Stimulated activated CD4-positive, alpha-beta T cell treated with anti-CD3 and anti-CD28 coated beads, TNF-alpha, amount 100 ng/mL, for 1 hour (primary cell): ENCODE measurements at places on chromosomes 2 and 18.

- no peak for DNase-seq
Observed at GRCh38 chr18:78889250-78889649, 90.4 kb upstream of the SALL3 start.

GRCh38 chr2:65789923-65790675 lies 357.7 kb upstream of the SPRED2 start:
- DNase-seq: no peak

DNA sequence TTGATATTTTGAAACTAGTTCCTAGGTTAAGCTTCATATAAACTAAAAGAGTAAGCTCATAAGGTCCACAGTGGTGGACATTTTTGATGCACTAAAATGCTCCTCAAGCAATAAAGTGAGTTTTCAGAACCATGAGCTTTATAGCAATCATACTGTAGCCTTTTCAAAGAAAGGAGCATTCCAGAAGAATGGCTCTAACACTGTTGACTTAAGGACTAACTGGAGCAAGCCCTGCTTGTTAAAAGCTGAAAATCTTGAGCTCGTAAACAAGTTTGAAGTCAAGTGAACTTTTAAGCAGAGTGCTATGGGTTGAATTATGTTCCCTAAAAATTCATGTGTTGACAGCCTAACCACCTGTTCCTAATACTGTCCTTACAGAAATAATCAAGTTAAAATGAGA lies 38.0 kb downstream of the KYNU start:
- no peak for DNase-seq

DNA sequence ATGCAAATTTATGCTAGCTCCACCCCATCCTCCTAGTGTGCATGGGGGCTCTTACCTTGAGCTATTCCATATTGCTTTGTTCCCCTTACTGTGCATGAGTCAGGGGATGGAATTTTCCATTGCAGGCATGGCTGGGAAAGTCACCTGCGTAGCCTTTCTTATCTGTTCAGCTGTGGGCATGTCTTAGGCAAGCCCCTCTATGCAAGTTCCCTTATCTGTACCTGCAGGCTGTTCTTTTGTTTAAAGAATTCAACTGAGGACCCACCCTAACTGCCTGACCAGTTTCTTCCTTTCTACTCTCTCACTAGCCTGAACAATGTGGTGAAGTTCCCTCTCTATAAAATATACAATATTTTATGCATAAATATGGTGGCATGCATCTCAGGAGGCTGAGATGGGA lies 54.2 kb upstream of the CDCA7 start:
- no peak for DNase-seq

GRCh38 chr2:221212105-221212504 lies 360.0 kb downstream of the EPHA4 start:
- no peak for DNase-seq

GRCh38 chr2:223846515-223846914 lies 9.1 kb upstream of the AP1S3 start:
- DNase-seq: no peak

DNA sequence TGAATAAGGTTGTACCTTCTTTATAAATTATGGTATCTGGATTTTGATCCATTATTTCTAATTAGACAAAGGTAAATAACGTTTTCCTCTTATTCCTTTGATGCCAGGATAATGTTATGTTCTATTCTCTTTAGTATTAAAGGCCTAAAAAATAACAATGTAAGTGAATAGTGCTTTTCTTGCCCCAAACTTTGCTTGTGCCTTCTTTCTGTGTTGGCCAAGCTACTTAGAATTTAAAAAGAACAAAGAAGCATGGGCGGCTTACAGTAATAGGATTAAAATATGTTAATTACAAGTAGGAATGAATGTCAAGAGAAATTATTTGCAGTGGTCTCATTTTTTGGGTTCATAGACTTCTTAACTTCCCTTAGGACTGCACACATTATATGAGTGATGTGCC lies 105.0 kb upstream of the FSIP2 start:
- no peak for DNase-seq

DNA sequence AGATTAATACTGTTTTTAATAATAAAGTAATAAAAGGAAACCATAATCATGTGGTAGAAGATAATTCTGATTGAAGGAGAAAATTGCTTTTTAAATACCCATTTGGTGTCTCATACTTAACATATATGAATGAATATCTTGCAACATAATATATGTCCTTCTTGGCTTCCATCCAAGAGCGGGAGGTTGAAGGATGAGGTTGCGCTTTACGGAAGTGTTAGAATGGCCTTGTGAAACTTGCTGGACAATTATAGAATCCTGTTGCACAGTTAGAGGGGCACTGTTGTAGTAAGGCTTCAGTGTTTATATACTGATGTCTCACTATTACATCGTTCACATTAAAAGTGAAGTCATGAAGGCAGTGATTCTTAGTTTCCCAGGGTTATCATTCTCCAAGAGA lies 9.4 kb downstream of the INSIG2 start:
- DNase-seq: no peak

DNA sequence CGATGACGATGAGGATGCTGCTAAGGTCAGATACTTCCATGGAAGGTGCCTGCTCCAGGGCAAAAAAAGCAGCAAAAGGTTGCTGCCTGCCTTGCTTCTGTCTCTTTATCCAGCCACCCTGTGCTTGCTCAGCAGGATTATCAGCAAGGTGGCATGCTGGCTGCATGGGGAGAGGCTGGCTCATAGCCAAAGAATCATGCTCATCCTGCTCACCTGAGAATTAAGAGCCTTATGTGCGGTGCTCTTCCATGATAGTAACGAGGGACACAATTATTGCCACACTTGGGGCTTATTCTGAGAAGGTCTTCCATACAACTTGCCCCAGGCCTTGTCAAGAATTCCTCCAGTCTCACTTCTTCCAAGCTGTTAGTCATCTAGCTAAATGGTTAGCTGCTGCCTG lies 60.4 kb upstream of the SEC11C start:
- DNase-seq: no peak

DNA sequence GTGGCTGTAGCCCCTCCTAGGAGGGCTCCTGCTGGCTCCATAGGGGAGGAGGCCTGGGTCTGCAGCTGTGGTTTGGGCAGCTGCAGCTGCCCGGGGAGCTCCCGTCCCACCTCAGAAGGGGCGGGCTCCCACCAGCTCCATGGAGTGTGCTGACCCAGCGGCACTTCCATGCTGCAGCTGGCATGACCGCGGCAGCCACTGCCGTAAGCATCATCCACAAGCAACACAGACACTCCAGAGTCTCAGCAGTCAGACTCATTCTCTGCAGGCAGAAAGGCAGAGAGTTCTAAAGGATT lies 660.1 kb upstream of the RAB6C start:
- no peak for DNase-seq

DNA sequence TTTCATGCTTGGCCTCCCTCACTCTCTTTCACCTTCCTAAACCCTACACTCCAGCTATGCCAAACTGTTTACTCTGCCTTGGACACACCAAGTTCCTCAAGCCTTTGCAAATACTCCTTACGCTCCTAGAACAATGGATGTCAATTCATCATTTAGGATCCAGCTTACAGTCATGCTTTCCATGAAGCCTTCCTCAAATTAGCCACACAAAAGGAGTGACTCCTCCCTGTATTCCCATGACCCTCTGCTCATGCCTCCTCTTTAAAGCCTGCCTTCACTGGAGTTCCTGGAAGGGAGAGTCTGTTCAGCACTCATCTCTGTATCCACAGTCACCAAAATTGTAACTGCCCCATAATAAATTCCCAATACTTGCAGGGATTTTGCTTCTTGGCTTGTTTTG lies 721 bp upstream of the EHD3 start:
- DNase-seq: no peak

DNA sequence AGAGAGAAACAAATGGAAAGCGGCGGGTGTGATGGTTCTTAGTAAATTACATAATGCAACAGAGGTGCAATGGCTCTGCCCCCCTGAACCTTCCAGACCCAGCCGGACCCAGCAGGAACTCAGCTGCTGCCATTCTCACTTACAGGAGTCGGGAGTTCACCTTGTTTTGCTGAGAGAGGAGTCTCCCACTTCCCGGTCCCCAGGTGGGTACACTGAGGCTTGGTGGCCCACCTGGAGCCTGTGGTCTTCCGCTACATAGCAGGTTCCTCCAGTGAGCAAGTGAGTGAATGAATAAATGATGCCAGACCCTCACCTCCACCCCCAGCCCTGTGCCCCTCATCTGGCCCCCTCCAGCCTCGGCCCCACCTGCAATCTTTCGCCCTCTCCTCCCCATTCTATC lies 11.2 kb downstream of the BIN1 start:
- DNase-seq: no peak
